IPS-NIHi11 (cell line): ENCODE measurements at places on chromosomes 4 and X.

GRCh38 chr4:67909905-67910584 lies 26.2 kb upstream of the TMPRSS11D start:
- DNase-seq = no peak

DNA sequence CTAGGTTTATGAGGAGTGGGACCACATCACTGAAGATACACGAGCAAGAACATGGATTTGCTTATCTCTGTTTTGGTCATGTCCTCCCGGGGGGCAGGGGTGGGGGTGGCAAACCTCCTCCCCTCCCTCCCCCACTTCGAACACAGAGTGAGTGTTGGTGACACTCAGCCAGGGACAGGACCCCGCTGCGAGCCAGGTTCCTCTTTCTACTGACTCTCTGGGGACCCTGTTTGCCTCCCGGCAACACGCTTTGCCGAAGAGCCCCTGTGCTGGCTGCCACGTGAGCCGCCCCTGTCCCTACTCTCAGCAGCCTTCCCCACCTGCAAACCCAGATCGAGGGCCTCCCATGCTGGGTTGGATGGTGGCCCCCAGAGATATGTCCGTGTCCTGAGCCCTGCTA lies 34.7 kb downstream of the P2RY8 start:
- no peak for DNase-seq

GRCh38 chr4:184424279-184424678 lies 50.1 kb downstream of the IRF2 start:
- DNase-seq = no peak

- DNase-seq = no peak
These were observed 123.2 kb upstream of the FAM9C start for GRCh38 chrX:13167481-13168231.
